SK-MEL-5 (cell line): ENCODE measurements at places on chromosomes 7 and 10.

DNA sequence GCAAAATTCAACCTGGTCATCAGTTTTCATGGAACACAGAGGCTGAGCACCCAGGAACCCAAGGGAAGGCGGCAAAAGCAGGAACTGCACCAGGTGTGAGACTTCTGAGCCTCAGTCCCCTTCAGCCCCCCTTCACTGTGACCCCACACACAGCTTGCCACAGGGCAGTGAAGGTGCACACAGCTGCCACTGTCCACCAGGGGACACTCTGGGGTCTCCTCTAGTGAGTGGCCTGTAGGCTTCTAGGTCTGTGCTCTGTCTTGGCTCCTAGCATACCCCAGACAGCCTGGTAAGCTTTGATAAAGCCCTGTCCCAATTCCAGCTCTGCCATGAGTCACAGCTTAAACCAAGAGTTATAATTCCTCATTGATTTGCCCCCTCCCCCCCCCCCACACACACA is 12.1 kb downstream of the KCNH2 start:
- DNase-seq: peak; percentile 48

- no peak for DNase-seq
These were observed 2.0 kb downstream of the CALML3 start for GRCh38 chr10:5526691-5527331.

DNA sequence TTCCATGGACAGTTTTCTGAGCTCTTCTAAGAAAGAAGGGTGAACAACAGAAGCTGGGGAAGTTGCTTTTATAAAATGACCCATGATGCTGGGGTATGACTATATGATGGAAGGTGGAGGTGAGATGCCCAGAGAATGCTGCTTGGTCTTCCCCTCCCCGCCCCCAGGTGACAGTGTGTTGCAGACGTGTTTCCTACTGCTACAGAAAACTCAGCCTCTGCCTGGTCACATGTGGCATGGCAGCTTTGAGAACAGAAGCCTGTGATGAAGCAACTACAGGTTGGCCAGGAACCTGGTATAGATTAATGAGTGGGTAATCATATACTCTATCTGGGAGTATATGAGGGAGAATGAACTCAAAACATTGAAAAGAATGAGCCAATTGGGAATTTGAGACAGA is 67.1 kb downstream of the MTURN start:
- no peak for DNase-seq

- no peak for DNase-seq
These were observed 222.4 kb downstream of the PTPRN2 start for GRCh38 chr7:158365267-158365666.

DNA sequence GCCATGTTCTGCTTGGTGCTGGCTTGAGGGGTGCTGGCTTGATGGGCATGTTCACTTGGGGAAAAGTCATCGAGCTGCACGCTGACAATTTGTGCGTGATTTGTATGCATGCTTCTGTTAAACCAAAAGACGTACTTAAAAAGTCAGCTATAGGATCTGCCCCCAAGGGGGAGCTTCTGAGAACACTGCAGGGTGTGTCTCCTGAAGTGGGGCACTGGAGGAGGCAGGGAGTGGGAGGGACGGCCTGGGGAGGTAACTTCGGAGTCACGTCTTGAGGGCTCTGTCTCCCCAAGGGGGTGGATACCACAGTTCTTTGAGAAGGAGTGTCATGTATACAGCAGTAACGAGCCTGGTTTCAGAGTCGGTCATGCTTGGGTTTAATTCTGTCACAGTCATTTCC is 406.5 kb downstream of the PLXNA4 start:
- no peak for DNase-seq

- DNase-seq: no peak
These were observed 37.4 kb downstream of the TSPAN14 start for GRCh38 chr10:80491251-80492102.

DNA sequence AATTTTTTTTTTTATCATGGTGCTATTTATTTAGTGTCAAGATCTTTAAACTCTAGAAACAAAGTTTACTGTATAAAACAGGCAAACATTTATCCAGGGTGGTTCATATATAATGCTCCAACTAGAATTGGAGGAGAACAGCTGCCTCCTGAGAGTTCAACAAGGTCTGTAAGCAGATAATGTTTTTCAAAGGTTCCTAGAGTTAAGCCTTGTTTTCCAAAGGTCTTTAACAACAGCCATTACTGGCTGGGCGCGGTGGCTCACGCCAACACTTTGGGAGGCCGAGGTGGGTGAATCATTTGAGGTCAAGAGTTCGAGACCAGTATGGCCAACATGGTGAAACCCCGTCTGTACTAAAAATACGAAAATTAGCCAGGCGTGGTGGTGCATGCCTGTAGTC is 316.7 kb downstream of the CCDC3 start:
- no peak for DNase-seq
